NCI-H226 (cell line): ENCODE measurements at places on chromosomes 6 and 20.

DNA sequence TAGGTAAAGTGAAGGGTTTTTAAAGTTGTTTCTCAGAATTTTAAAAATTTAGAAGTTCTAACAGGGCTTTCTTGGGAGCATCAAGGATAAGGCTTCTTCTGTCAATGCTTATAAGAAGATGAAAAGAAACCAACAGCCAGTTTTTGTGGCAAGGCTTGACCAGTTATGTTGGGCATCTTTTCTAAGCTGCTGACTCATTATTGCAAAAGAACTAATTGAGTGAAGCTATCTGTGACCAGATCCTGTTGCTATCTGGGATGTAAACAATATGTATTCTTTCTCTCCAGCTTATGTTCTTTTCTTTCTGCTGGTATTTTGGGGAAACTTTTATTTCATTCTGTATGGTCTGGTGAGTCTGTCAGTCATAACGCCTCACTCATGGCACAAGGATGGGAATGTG lies 643.8 kb downstream of the HDGFL1 start:
- DNase-seq: no peak

DNA sequence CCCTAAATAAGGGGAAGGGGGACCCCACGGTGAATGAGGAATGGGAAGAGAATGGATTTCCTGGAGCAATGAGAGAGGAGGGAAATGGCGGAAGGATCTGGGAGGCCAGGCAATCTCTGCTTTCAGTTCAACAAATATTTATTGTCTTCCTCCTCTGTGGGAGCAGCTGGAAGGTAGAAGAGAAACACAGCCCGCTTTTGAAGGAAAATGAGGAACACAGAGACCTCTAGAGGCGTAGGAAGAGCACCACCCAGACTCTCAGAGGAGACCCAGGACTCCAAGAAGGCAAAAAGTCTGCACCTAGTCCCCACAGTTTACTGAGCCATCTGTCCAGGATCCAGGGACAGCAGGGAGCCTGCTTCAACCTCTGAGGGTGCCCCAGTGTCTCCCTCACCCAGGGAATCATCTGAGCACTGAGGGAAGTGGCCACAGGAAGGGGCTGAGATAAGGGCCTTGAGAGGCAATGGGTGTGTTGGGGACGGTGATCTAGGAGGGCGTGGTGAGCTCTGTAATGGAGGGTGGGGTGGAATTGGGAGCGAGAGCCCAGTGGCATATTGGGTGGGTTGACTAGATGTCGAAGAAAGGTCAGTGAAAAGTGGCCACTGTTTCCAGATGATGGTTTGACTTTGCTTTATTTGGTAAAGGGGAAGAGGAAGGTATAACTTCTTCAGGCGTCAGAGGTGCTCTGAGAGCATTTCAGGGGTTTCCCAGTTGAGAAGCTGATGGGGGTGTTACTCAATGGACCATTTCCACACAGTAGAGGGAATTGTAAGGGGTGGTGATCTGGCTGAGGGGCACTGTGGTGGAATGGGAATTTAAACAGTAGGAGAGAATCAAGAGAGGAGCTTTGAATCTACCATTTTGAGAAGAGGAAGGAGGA lies 610 bp downstream of the PSORS1C1 start:
- DNase-seq: peak; percentile 68

- peak; percentile 17 for DNase-seq
Measured at GRCh38 chr6:132780770-132781371, 17.6 kb downstream of the SLC18B1 start.

GRCh38 chr20:50858525-50858924 lies 63.7 kb downstream of the BCAS4 start:
- no peak for DNase-seq

GRCh38 chr6:25181350-25181724 lies 97.8 kb upstream of the CARMIL1 start:
- no peak for DNase-seq

GRCh38 chr6:82246802-82247504 lies 591 bp downstream of the IBTK start:
- no peak for DNase-seq

DNA sequence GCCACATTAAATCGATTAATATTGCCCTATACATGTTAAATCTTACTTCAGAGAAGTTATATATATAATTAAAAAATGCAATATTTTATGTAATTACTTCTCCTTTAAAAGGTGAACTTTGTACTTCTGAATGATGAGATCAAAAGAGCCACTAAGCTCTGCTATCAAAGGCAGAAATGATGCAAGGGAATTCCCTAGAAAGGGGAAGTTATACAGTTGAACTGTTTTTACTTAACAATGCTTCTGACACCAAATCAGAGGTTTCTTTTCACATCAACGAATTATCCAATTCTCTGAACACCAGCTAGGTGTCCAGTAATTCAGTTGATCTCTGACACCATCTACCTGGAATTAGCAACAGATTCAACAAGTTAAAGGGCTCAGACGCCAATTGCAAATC lies 319.9 kb upstream of the TSHZ2 start:
- DNase-seq: no peak

DNA sequence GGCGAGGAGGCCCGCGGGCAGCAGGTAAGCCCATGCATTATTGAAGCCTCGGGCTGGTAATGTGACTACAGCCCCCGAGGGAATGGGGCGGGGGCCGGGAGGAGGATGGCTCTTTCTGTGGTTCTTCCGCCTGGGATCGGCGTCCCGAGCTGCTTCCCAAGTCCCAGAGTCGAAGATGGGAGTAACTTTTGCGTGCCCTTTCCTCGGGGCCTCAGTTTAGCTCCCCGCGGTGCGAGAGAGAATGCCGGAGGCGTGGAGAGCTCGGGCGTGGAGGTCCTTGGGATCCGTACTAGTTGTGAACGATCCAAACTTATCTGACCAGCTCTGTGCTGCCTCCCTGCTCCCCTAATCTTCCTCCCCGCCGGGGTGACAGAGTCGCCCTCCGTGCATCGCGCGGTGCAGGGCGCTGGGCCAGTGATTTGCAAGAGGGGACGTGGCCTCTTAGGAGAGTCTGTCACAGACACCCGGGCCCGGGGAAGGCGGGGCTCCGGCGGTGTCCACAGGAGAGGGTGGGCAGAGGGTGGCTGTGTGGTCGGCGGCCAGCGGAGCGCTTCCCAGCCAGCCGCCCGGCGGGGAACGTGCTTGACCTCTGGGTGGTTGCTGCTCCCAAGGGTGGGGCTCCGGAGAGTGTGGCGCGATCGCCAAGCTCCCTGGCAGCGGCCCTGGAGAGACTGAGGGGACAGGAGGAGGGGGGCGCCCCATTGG lies 815 bp downstream of the UTRN start:
- DNase-seq: peak; percentile 17

DNA sequence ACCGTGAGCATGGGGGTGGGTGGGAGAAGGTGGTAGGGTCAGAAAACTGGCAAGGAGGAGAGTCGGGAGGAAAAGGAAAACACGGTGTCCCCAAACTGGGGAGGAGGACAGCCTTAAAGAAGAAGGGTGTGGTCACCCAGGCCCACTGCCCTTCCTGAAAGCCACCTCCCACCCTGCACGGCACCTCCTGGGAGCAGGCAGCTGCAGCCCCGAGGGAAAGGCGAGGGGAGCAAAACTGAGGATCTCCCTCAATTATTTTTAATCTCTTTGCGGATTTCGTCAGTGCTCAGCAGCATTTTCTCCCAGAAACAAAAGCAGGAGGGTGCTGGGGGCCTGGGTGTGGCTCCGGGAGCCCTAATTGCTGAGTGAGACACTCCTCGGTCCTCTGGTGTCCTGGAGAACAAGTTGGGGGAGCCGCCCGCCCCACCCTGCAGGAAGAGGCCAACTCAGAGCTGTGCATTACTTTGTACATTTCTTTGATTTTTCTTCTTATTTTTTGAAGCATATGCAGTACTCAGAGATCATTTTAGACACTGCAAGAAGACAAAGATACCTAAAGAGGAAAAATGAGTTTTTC lies 56.4 kb downstream of the RIOK1 start:
- DNase-seq: no peak

DNA sequence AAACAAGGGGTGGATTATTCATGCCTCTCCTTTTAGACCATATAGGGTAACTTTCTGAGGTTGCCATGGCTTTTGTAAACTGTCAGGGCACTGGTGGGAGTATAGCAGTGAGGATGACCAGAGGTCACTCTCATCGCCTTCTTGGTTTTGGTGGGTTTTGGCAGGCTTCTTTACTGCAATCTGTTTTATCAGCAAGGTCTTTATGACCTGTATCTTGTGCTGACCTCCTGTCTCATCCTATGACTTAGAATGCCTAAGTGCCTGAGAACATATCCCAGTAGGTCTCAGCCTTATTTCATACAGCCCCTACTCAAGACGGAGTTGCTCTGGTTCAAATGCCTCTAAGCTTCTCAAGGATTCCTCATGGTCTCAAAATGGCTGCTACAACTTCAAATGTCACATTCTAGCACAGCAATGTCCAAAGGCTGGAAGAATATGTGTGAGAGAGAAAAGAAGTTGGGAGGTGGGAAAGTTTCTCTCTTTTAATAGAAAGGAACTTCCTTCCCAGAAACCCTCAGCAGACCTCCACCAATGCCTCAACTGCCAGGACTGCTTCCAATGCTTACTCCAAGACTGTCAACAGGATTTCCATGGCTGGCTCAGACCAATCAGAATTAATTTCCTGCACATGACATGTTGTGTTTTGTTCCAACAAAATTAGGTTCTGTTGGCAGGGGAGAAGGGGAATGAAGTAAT lies 46.6 kb upstream of the SLC9A8 start:
- no peak for DNase-seq

DNA sequence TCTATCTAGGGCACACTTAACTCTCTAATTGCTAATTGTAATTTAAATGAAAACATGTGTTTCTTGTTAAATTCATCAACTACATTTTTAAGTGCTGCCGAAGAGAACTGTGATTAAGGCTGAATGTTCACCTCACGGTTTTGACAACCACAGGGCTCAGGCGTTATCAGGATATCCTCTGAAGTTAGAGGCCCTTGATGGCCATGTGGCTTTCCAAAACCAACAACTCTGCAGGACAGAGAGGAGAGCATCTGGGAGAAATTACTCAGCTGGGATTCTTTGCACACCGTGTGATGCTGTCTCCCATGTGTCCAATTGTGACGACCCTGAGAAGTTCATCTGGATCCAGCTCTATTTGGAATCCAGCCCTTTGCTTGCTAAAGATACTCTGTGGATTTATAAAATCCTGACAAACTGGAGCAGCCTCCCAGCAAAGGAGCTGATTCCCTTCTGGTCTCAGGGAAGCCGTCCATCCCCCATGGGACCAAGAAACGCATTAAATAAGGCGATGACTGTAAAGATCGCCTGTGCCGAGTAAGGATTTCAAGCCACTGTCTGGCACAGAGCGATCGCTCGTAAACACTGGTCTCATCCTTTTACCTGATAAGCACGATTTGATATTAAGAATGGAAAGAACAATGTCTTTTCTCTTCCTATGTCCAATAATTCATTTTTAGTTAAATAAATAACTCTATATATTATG lies 401.1 kb downstream of the CD83 start:
- DNase-seq: no peak

GRCh38 chr6:52588087-52588709 lies 11.3 kb upstream of the TRAM2 start:
- no peak for DNase-seq

DNA sequence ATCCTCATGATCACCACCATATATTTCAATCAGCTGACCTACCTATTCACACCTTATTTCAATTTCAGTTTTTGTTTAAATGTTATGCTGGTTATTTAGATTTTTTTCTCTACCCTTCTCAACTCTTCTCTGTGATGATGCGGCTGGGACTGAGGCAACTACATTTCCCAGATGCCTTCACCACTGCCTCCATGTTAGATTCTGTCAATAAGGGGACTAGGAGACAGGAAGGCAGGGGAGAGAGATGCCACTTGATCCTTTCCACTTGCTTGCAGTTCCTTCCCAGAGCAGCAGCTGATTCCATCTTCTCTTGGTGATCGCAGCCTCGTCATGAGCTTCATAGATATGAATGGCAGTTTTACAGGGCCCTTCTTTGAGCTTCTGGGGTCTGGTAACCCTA lies 33.5 kb upstream of the POU3F2 start:
- DNase-seq: no peak

- DNase-seq: no peak
Measured at GRCh38 chr6:125173341-125174095, 19.9 kb downstream of the TPD52L1 start.
